ENCODE measurements at places on chromosomes 12 and 14.

DNA sequence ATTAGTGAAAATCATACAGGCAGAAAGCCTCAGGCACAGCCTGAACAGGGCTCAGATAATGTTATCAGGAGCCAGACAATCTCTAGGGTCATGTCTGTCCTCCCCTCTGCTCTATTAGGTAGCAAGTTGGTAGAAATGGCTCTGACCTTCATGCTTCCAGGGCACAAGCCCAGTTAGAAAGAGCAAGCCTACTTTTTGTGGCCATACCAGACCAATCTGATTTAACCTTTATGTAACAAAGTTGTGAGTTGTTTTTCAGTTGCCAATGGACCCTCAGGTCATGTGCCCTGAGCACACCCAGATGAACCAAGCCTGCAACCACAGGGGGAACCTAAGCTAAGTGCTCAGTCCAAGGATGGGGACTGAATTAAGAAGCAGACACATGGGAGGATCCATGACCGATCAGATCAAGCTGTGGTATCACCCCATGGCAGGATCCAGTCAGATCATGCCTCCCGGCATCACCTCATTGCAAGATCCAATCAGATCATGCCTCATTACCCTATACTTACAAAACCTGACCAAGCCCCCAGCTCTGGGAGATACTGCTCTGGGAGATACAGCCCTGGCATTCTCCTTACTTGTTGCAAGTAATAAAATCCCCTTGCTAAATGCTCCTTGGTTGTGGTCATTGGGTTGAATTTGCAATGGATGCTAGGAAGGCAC lies 18.8 kb upstream of the HIGD1C start:
- DNase-seq: no peak

DNA sequence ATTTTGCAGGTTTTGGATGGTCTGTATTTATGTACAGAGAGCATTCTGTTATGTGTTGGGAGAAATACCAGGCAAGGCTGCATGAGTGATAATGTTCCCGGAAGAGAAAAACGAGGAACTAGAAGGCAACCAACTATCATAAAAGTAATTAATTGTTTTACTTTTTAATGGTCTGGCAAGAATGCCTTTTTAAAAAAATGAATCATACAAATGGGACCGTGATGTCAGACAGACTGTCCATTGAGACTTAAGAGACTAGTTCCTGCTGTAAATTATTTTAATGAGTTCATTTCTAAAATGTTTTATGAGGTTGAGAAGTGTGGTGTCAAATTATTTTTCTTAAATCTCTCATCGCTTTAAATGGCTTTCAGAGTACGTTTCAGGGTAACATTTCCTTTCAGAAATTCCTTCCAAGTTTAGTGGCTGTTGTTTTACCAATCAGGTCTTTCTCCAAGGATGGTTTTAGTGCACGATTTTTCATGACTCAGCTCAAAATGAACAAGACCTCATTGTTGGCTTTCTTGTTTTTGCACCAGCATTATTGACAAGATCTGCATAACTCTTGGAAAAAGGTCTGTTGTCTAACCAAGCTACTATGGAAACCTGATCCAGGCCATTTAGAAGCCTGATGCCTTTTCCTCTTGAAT lies 86.1 kb upstream of the ARHGAP5 start:
- no peak for DNase-seq

DNA sequence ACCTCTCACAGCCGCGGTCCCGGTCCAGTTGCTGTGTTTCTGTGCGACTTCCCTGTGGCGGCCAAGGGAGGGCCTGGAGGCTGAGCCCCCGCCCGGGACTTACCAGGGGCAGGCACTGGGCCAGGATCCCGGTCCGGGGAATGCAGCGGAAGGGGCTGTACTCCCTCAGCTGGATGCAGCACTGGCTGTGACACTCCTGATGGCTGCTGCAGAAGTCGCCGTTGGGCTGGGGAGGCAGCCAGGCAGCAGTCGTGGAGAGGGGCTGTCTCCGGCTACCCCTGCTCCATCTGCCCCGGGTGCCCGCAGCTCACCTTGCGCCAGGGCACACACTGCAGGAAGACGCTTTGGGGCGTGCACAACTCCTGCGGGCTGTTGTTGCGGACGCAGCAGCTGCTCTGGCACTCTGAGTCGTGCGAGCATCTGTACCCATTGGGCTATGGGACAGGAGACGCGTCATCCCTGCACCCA lies 6.2 kb downstream of the LRCOL1 start:
- DNase-seq: no peak

DNA sequence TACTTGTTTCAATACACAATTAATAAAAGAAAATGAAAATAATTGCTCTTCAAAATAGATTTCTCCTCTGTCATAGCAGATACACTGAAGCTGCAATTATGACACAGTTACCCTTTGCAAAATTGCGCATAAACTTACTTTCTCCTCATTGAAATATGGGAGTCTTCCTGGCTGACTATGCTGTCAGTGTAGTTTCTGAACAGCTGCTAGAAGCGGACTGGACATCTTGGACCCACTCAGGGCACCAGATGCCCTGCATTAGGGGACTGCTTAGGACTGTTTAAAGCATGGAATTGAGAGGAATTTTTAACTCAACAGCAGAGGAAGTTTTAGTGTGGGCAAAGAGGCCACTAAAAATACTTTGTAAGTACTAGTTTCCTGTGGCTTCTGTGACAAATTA lies 454.9 kb downstream of the ATP23 start:
- DNase-seq: no peak

DNA sequence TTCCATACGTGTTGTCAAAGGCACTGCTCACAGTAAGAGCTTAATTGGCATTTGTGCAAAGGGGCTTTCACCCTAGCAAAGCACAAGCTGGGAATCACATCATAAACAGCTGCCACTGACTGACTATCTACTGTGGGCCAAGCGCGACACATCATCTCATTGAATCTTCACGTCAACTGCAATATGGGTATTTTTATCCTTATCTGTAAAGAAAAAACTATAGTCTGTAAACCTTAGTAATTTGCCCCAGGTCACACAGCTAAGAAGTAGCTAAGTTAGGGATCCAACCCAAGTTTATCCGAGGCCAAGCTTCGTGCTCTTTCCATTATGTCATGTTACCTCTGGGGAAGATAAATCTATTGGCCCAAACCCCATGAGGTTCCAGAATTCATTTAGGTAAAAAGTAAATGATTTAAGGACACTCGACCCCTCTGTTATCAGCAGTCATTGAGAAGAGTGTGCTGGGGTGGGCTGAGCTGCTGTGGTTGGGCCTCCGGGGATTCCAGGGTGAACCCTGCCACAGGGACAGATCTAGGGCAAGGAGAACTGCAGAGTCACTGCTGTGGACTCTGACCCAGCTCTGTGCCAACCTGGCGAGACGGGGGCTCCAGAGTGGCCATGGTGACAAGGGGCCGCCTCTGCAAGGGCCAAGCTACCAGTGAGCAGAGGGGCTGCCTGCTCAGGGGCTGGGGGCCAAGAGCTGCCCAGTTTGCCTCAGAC lies 27.6 kb downstream of the NCKAP5L start:
- no peak for DNase-seq

GRCh38 chr12:104805186-104805585 lies 152.9 kb downstream of the SLC41A2 start:
- no peak for DNase-seq

DNA sequence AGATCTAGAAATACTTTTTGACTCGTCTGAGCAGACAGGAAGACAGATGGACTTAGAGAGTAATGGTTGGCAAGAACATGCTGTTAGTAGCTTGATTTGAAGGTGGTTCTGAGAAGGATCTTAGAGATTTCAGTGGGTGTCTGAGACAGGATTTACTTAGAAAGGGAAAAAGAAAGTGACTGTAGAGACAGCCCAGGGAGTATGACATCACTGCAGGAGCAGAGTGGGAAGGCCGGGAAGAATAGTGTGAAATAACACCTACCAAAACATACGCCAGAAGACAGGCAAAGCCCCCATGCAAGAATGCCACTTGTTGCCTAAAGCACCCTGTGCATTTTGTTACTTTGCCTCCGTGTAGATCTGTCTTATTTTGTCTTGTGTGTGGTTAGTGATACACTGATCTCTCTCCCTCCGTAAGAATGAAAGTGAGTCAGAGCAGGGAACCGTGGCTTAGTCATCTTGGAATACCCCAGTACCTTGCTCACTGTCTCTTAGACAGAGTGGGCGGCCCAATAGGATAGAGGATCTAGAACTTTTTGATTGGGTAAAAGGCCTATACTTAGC lies 161.3 kb upstream of the IFNG-AS1 start:
- no peak for DNase-seq

Measured in CD4-positive, alpha-beta T cell treated with Interleukin-4 for 1 hour (primary cell).